Spinal cord (tissue), 10 donors: ENCODE measurements at places on chromosomes 11 and 22.

DNA sequence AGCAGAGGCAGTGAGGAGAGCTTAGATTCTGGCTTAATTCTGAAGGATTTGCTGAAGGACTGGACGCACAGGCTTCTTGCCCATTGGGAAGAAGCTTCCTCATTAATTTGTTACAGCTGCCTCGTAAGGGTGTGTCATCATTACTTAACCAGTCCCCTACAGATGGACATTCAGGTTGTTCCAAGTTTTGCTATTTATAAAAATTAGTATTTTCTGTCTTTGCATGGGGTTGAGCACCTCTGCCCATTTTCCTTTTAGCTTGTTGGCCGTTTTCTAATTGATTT, 38.1 kb downstream of the CAPN1 start:
- no peak for DNase-seq
- H3K4me3 ChIP-seq, result no peak overlapping the region

GRCh38 chr11:40129266-40129665, 1330.2 kb downstream of the LRRC4C start:
- no peaks in the 10 kb centered on the region for H3K36me3 ChIP-seq
- H3K27ac ChIP-seq, result no peak overlapping the region
- no peaks in the 10 kb centered on the region for H3K4me1 ChIP-seq

- H3K4me3 ChIP-seq, result no peak overlapping the region
- H3K36me3 ChIP-seq, result no peaks in the 10 kb centered on the region
- H3K4me1 ChIP-seq, result no peaks in the 10 kb centered on the region
Measured at GRCh38 chr11:29527391-29527936, 489.4 kb downstream of the KCNA4 start.

DNA sequence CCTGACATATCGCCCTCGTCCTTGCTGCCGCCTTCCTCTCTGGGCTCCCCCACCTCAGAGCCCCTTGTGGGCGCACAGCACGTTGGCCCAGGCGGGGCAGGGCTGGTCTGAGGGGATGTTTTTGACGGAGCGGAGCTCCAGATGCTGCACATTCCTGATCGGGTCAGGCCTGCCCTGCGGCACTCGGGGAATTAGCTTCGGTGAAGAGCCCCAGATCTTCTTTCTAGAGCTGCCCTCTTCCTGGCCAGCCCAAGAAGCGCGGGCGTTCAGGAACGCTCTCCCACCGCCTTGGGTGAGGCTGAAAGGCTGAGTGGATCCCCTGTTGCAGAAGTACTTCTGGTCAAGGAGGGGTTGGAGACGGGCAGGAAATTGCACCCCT, 12.1 kb downstream of the YPEL4 start:
- H3K27ac ChIP-seq, result peak overlapping the region; percentile 89
- H3K36me3 ChIP-seq, result no peaks in the 10 kb centered on the region
- no peak for DNase-seq
- peak overlapping the region; percentile 80 for H3K4me3 ChIP-seq

- H3K4me3 ChIP-seq, result no peak overlapping the region
- peak; percentile 35 for DNase-seq
- H3K36me3 ChIP-seq, result no peaks in the 10 kb centered on the region
- H3K27ac ChIP-seq, result no peak overlapping the region
Measured at GRCh38 chr22:22823131-22823810, 64.3 kb upstream of the IGLL5 start.

DNA sequence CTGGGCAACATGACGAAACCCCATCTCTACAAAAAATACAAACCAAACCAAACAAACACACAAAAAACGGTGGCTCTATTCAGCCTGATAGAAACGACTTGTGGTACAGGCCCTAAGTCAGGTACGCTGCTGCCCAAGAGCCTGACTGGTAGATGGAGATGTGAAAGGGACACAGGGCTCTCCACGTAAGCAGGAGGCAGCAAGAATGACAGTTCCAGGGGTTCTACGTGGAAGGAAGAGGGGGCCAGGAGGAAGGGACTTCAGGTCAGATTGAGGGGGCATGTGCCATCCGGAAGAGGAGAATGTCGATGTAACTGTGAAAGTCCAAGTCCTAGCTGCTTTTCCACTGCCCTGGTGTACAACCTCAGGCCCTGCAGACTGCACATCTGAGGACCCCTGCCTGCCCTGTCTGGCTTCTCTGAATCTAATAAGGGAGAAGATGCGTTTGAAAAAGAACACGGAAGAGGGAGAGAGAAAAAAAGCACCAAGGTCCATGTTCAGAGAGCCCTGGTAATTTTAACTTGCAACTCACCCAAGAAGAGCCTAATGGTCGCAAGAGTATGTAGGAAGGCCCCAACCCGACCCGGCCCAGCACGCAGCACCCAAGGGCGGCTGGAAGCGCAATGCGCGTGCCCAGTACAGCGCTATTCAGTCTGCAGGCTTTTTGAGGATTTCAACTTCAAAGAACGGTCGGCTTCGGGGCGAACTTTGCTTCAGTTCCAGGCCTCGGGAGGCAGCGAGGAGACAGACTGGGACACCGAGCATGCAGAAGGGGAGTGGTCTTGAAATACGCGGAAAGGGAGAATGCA, 909 bp upstream of the ZNRD2 start:
- H3K4me3 ChIP-seq, result peak overlapping the region; percentile 97
- H3K36me3 ChIP-seq, result peaks cover 28% of the 10 kb centered on the region
- no peak for DNase-seq
- H3K27ac ChIP-seq, result peak overlapping the region; percentile 98

DNA sequence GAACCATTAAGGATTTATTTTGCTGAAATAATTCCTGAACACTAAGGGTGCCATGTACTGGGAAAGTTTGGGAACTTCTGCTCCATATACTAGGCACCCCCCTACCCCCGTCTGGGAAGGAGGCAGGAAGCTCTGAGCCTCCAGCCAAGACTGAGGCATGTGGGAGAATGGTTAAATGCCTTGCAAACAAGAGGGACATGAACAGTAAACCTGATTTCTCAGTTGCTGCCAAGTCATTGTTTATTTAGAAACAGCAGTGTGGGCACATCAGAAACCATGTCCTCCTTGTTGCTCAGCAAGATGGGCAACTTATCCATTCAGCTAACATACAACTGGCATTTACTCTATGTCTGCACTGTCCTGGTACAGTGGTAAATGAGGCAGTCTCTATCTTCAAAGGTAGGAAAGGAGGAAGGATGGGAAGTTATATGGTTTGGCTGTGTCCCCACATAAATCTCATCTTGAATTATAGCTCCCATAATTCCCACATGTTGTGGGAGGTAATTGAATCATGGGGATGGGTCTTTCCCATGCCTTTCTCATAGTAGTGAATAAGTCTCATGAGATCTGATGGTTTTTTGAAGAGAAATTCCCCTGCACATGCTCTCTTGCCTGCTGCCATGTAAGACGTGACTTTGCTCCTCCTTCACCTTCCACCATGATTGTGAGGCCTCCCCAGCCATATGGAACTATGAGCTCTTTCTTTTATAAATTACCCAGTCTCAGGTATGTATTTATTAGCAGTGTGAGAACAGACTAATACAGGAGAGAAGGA, 459.1 kb downstream of the MIAT start:
- no peaks in the 10 kb centered on the region for H3K27me3 ChIP-seq
- no peak for DNase-seq
- H3K27ac ChIP-seq, result no peak overlapping the region
- H3K4me1 ChIP-seq, result peaks cover 12% of the 10 kb centered on the region
- no peaks in the 10 kb centered on the region for H3K36me3 ChIP-seq
- no peak overlapping the region for H3K4me3 ChIP-seq

- H3K36me3 ChIP-seq, result no peaks in the 10 kb centered on the region
- no peaks in the 10 kb centered on the region for H3K27me3 ChIP-seq
- H3K27ac ChIP-seq, result no peak overlapping the region
- DNase-seq, result peak; percentile 52
Measured at GRCh38 chr11:73206801-73207200, 11.3 kb upstream of the P2RY2 start.

- no peak for DNase-seq
- H3K4me3 ChIP-seq, result no peak overlapping the region
- H3K27ac ChIP-seq, result no peak overlapping the region
- H3K36me3 ChIP-seq, result no peaks in the 10 kb centered on the region
- H3K27me3 ChIP-seq, result no peaks in the 10 kb centered on the region
- no peaks in the 10 kb centered on the region for H3K4me1 ChIP-seq
Measured at GRCh38 chr11:5938603-5938965, 3.5 kb upstream of the OR56A3 start.
